ENCODE measurements at places on chromosomes 13 and 19.
A peak's percentile ranks its signal among the peaks of the same experiment; 100 is the strongest.

GRCh38 chr19:3137119-3137518 lies 1.3 kb downstream of the GNA15 start:
- DNase-seq = no peak

GRCh38 chr13:38530492-38530891 lies 156.4 kb upstream of the FREM2 start:
- DNase-seq = no peak

DNA sequence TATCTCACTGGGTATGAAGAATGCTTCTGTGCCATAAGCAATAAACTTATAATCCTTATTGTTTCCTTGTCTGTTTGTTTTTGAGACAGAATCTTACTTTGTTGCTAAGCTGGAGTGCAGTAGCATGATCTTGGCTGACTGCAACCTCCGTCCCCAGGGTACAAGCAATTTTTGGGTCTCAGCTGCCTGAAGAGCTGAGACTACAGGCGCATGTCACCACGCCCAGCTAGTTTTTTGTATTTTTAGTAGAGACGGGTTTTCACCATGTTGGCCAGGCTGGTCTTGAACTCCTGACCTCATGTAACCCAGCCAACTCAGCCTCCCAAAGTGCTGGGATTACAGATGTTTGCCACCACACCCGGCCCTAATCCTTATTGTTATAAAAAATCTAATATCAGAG lies 112.5 kb downstream of the MYO16 start:
- DNase-seq = no peak

DNA sequence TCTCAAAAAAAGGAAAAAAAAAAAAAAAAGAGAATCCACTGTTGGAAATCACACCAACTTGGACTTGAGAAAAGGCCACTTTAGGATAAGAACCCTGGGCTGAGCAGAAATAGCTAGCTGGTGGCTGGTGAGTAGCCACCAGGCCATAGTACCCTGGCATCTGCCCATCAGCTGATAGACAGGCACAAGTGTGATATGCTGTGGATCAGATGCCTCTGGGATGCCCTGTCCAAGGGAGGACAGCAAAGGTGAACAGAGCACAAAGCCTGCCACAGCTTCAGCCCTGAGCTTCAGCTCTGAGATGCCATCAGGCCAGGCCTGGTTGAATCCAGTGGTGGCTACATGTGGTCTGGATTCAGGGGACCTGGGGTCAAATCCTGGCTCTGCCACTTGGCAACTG lies 8.7 kb downstream of the SIRT2 start:
- DNase-seq = no peak

GRCh38 chr19:8592231-8593009 lies 15.2 kb upstream of the MYO1F start:
- DNase-seq = peak; percentile 85

DNA sequence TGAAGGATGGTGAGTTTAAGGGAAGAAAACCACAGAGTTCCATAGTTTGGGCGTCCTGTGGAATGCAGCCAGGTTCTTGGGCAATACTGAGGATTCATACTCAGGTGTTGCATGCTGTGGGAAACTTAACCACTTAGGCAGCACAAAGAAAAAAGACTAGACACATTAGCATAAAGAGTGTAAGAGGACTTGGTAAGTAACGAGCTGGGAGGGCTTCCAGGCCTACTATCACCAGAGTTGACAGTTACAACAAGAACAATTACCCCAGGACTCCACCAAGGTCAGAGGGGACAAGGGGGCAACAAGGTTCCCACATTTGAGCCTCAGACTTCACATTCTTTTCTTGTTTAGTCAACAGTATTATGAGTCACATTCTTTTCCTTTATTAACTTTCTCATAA lies 33.2 kb downstream of the KCTD12 start:
- DNase-seq = no peak

DNA sequence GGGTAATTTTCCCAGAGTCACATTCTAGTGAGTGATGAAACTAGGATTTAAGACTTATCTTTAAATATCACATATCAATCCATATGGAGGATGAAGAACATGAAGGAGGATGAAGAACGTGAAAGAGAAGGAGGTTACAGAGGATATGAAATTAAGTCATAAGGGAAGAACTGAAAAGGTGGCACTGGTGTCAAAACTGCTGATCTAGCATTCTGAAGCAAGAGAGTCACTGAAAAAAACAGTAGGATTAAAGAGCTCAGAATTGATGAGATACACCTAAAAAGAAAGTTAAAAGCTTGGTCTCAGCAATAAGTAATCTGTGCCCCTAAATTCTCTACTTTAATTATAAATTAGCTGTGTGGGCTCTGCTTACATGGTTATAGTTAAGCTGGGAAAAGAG lies 156.5 kb downstream of the KCTD12 start:
- DNase-seq = no peak
